Stimulated activated CD8-positive, alpha-beta memory T cell treated with anti-CD3 and anti-CD28 coated beads, Interleukin-7, amount 100 ng/mL, for 1 hour (primary cell): ENCODE measurements at places on chromosomes 6 and 20.

DNA sequence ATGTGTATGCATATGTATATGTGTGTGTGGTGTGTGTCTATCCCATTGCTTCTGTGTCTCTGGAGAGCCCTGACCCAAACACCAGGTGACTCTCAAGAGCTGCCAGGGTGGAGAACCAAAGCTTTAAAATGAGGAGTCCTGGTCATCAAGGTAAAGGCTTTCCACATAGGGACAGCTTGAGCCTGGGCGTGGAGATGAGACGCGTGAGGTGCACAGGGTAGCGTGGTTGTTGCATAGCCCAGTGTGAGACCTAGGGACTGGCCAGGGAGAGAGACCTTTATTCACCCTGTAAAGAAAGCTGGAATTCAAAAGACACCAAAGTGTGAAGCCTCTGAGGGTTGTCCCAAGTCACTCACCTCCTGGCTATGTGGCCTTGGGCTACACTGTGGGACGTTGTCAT, 149.1 kb downstream of the SYCP2 start:
- no peak for DNase-seq

DNA sequence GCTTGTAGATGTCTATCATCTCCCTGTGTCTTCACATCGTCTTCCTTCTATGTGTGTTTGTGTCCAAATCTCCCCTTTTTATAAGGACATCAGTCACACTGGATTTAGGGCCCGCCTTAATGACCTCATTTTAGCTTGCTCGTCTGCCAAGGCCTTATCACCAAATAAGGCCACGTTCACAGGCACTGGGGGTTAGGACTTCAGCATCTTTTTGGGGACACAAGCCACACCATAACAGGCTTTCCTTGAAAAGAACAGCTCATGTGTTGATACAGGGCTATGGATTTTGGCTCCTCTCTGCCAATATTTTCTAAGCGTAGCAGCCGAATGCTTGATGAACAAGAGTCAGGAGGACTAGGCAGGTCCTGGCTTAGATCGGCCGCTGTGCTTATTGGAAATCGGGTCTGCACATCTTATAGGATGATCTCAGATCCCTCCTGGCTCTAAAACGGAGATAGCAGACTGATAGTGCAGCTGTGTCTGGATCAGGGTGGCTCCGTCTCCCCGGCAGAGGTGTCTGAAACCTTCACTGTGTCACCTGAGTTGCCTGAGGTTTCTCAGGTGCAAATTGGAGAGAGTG, 16.2 kb upstream of the TMEM181 start:
- no peak for DNase-seq

DNA sequence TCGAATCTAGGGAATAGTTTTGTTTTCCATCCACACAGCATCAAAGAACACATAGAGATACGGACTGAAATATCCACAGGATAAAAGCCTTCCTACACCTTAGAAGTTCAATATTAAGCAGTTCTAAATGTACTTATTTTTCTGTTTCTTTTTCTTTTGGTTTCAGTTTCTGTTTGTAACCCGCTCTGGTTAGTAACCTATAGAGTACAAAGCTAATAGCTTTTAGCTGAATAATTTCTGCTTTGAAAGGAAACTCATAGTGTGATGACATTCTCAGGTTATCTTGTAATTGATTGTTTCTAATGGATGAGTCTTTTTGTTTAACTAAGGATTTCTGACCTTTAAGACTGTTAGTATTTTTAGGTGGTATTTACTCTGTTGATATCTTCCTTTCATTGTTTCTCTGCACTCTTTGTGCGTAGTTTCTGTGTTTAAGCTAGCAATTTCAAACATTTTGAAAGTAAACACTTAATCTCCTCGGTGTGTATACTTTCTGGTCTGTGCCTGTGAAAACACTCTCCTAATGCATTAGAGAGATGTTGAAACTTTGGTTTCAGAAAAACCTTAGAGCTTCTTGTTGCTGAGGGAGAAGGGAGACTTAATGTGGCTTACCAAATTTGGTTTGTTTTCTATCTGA, 385.5 kb downstream of the HDGFL1 start:
- DNase-seq = no peak

DNA sequence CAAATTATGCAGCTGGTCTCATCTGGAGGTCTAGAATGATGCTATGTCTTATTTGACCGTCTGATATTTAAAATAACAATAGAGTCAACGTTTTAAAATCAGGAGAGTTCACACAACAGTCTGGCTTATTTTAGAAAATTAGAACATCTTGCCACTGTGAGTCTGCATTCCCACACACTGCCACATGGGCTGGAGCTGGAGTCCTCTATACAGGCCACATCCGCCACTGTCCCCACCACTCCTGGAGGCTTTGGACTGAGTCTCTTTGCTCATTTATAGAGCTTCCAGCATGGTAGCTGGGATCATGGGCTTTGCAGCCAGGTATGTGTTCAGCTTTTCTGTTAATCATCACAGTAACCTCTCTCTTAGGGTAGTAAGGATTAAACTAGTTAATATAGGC, 68.8 kb upstream of the ZNFX1 start:
- DNase-seq = no peak

GRCh38 chr6:166105341-166106075, 62.1 kb downstream of the TBXT start:
- DNase-seq = no peak

DNA sequence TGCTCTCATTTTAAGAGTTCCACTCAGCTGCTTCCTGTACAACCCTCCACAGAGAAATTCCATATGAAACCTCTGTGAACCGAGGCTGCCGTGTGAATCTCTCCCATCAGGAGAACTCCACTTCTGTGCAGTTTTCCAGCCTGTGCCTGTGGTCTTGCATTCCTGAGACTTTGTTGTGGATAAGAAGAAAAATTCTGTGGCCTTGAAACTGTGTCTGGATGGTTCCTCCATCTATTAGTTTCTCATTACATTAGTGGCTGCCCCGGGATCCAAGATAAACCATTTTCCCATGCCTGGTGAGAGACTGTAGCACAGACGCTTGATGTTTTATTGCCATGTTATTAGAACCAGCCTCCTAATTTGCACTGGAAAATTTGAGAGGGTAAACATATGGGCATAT, 40.8 kb upstream of the TIAM2 start:
- no peak for DNase-seq

DNA sequence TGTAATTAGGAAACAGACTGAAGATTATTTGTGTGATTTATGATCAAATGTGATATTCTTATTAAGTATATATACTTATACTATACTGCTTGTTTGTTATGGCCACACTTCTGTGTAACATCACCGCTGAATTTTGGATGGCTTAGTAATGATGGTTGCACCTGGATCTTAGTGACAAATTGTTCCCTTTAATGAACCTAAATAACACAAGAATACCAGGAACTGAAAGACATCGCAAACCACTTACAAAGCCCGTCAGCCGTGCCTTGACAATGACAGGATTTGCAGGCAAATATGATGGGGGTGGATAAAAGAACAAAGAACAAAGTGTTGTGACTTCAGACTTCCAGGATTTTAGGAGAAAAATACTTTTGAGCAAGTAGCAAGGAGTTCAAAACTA, 67.1 kb downstream of the LAMP5 start:
- DNase-seq = no peak

- no peak for DNase-seq
These were observed 3.6 kb upstream of the MYLK2 start for GRCh38 chr20:31815408-31816188.

DNA sequence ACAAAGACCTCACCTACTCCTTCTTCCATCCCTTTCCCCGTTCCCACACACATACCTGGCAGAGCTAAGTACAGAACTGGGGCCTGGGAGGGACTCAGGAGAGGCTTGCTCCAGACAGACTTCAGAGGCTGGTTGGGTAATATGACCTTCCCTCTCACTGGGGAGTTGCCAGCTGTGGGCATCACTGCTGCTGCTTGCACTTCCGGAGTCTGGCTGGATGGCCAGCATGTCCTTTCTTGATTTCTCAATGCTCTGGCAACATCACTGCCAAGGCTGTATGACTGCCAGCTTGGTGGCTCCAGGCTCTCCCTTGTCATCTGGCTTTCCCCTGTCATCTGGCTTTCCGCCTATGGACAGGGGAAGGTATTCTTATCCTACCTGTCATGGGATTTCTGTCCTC, 47.8 kb downstream of the CDH22 start:
- DNase-seq = no peak

DNA sequence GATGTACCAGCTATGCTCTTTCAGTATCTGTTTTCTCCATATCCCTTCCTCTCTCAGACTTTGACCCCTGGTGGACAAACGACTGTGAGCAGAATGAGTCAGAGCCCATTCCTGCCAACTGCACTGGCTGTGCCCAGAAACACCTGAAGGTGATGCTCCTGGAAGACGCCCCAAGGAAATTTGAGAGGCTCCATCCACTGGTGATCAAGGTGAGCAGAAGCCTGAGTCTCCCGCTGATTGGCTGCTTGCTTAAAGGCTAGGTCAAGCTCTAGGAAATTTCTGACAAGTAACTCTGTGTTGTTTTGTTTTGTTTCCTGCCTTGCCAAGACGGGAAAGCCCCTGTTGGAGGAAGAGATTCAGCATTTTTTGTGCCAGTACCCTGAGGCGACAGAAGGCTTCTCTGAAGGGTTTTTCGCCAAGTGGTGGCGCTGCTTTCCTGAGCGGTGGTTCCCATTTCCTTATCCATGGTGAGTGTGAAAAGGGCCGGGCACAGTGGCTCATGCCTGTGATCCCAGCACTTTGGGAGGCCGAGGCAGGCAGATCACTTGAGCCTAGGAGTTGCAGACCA, 28.6 kb downstream of the C6orf89 start:
- DNase-seq = no peak

GRCh38 chr6:56947924-56948323, 7.0 kb upstream of the BEND6 start:
- no peak for DNase-seq

DNA sequence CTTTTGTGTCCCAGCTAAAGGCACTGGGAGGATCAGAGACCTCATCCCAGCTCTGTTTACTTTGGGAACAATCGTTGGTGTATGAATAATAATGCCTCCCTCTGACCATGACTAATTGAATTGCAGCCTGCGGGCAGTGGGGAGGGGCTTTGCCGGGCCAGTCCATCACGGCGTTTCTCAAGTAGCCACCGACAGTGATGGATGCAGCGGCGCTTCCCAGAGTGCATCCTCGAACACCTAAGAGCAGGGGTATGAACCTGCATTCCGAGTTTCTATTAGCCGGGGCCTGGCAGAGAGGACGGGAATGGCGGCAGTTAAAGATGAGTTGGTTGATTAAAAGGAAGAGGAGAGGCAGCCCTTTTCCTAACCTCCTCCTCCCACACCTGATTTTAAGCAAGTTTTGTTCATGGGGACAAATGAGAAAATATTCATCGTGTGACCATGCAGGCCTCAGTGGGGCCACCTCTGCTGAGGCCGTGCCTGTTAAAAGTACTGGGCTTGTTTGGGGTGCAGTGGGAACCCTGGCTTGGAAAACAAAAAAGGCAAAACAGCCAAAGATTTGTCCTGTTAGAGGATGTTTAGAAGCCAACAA, 154.1 kb downstream of the FOXA2 start:
- DNase-seq = no peak

- no peak for DNase-seq
These were observed 71.5 kb downstream of the CRYBG1 start for GRCh38 chr6:106431972-106432371.

GRCh38 chr6:157527471-157527907, 146.5 kb downstream of the ZDHHC14 start:
- no peak for DNase-seq

- no peak for DNase-seq
These were observed 40.7 kb downstream of the ZNF451 start for GRCh38 chr6:57130661-57131177.

GRCh38 chr6:85015396-85015990, 251.1 kb upstream of the TBX18 start:
- no peak for DNase-seq

DNA sequence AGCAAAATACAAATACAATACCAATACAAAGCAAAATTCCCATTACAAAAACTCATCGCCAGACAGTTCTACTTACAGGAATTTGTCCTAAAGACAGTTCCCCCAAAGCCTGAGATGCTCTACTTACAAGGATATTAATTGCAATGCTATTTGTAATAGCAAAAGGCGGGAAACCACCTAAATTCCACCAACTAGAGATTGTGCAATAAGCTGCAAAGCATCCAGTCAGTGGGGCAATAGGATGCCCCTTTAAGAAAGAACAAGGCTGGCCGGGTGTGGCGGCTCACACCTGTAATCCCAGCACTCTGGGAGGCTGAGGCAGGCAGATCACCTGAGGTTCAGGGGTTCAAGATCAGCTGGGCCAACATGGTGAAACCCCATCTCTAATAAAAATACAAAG, 39.1 kb downstream of the FAM209B start:
- DNase-seq = no peak

GRCh38 chr6:143677891-143678791, at the start of gene PHACTR2:
Gene PHACTR2 (plus strand): TSS chr6:143677965. CDS start chr6:143678164, 199 bp downstream.
- no peak for DNase-seq

- DNase-seq = no peak
These were observed 103.4 kb downstream of the SYCP2 start for GRCh38 chr20:59829786-59830664.

GRCh38 chr6:117264692-117265409, 507 bp upstream of the VGLL2 start:
- no peak for DNase-seq

DNA sequence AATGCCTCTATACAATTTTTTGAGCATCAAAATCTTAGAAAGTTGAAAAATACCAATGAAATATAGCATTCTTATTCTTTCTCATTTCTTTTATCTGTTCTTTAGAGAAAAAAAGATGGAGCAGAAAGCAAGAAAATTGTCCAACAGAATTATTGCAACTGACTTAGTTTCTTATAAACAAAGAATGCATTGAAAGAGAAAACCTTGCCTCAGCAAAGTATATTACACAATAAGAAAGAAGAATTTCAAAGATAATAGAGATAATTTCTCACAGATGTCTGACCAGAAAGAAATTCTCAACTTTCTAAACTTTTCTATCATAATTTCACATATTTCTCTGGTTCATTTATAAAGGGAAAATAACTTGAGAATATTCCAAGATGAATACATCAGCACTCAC, 47.0 kb upstream of the PRND start:
- no peak for DNase-seq

GRCh38 chr6:2977799-2978590, 6.6 kb upstream of the SERPINB6 start:
- DNase-seq = no peak

DNA sequence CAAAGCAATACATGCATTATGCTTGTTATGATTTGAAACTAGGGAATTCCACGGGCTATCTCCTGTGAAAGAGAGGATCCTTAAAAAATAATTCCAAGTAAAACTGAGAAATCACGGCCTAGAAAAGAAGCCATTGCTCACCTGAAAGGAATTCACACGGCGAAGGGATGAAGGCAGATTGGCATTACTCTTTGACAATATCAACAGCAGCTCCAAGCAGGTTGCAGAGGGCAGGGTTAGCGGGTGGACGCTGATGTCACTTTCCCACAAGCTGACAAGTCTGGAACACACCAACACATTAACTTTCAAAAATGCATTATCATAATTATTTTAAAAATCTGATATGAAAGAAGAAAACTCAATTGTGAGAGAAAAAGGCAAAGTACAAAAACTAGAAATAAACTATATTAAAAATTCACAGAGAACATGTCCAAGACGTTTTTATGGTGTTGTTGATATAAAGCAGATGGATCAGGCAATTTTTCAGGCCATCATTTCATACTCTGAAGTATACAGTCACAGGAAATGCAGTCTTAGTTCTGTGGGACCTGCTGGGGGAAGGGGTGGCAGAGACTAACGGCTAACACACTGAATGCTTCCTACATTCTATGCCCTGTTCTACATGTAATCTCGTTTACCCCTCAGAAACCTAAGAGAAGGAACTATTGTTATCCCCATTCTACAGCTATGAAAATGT, 108.3 kb downstream of the UBE3D start:
- no peak for DNase-seq
